ENCODE measurements at places on chromosomes 13 and 19.

DNA sequence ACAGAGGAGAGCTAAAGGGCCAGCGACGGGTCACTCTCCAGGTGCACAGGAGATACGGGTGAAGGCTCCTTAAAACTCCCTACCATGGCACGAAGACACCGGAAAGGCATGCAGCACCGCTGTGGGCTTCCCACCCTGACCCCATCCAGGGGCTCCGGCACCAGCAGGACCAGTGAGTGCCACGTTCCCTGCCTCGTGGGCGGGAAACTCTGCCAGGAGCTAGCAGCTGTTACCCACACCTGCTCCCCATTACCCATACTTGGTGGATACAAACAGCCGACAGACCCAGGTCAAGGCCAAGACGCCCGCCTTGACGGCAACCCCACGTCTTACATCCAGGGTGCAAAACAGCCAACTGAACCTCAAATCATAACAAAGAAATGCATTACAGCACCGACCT is 56.7 kb downstream of the GNG7 start:
- no peak for DNase-seq

DNA sequence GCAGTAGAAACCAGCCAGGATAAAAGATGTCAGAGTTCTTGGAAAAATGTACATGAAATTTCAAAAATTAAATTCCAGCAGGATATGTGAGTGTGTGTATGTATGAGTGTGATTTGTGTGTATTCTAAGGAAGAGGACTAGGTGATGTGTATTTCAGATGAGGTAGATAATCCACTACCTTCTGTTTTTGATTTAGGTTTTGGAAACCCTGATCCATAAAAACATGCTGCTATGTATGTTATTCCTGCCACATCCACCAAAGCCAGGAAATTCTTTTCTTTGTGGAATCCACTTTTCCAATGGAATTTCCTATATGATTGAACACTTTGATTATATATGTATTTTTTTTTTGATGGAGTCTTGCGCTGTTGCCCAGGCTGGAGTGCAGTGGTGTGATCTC is 276.9 kb downstream of the UQCRFS1 start:
- DNase-seq, result no peak

DNA sequence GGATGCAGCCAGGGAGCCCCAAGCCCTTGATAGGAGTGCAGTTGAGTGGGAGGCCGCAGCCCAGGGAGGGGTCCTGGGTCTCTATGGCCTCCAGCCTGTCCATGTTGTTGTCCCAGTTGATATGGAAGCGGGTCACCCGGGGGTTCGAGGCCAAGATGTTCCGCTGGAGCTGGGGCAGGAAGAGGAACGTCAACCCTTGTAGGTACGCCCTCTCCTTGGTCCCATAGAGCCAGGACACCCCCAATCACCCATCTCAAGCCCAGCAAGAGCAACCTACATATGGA is 2.9 kb upstream of the PRKACA start:
- no peak for DNase-seq

DNA sequence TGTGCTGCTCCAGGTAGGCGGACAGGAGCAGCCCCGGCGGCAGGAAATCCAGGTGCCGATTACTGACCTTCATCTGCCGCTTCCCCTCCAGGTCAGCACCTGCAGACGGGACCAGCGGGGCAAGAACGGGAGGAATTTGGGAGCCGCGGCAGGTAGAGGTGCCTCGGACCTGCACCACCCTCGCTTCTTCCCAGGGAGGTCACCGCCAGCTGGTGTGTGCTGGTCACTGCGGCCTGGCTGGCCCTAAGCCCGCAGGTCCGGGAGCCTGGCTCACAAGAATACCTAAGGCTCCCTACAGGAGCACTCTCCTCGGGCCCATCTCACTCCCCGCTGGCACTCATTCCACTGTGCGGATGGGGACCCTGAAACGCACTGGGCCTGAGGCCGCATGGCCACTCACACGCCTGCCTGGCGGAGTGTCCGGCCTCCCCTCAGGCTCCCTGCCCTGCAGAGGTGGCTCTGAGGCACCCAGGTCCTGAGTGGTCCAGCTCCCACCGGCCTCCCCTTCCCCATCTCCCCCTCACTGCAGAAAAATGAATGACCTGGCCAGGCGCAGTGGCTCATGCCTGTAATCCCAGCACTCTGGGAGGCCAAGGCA is 4.3 kb downstream of the RNU6-9 start:
- no peak for DNase-seq
